ENCODE measurements at places on chromosomes 7 and 10. TPM values are rescaled to one million over a fixed set of nuclear protein-coding genes. Genes with fewer than 3 reads are reported as not detected.
A peak's percentile ranks its signal among the peaks of the same experiment; 100 is the strongest.

DNA sequence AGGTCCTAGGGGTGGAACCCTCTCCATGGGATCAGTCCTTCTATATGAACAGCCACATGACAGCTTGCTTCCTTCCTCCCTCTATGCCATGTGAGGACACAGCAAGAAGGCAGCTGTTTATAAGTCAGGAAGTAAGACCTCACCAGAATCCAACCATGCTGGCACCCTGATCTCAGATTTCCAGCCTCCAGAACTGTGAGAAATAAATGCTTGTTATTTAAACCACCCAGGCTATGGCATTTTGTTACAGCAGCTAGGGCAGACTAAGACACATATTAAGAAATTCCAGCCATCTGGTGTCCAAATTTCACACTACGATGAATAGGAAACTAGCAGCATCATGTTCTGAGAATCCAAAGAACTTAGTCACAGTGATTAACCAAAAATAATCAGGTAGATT lies 140.1 kb downstream of the ZFAND4 start:
- DNase-seq = no peak

- DNase-seq = peak; percentile 16
These were observed 12.7 kb downstream of the LMTK2 start for GRCh38 chr7:98119256-98119918.

DNA sequence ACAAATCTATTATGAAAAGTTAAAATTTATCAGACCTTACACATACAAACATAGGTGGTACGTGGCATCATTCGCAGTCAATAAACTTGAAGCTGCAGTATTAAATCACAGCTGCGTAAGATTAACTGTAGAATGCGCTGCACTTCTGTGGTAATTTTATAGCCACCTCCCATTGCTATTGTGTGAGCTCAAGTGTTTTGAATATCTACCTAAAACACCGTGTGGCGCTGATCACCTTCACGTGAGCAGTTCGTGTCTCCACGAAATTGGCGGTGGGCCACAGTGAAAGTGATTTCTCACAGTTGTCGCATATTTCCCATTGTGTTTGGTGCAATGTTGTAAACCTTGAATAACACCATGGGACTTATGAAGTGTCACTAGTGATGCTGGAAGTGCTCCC lies 102.8 kb downstream of the PLPP4 start:
- DNase-seq = no peak

The ERVW-1 gene
- polyA plus RNA-seq = not detected

The PDSS1 gene
- 10.4 TPM for polyA plus RNA-seq

Measured in AG04450 (cell line).